Stimulated activated CD8-positive, alpha-beta memory T cell treated with anti-CD3 and anti-CD28 coated beads, Interleukin-12 subunit alpha, Interleukin-12 subunit beta, amount 100 ng/mL, for 1 hour (primary cell): ENCODE measurements at places on chromosomes 2 and 18.

- no peak for DNase-seq
Observed at GRCh38 chr2:171482308-171482707, 40.0 kb upstream of the CYBRD1 start.

DNA sequence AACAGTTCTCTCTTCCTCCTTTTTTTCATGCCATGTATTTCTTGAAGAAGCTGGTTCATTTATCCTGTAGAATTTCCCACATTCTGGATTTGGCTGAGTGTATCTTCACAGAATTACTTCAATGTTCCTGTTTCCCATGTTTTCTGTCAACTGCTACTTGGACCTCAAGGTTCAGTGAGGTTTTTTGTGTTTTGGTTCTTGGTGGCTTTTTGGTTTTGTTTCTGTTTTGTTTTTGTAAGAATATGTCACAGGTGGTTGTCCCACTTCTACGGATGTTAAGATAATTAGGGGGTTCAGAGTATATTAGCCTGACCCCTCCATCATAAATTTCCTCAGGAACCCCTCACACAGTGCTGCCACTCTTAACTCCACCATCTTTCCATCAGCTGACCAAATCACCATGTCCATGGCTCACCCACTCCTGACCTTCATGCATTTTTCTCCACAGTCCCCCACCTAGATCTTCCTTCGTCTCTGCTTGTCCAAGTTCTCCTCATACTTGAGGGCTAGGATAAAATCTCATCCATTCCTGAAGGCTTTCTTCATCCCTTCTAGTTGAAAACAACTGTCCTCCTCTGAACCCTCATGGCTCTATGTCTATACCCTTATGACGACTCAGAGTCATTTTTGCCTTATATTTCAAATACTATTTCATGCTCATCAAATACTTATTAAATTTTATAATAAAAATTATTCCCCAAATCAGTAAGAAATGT lies 40.4 kb downstream of the PLEKHM3 start:
- no peak for DNase-seq

DNA sequence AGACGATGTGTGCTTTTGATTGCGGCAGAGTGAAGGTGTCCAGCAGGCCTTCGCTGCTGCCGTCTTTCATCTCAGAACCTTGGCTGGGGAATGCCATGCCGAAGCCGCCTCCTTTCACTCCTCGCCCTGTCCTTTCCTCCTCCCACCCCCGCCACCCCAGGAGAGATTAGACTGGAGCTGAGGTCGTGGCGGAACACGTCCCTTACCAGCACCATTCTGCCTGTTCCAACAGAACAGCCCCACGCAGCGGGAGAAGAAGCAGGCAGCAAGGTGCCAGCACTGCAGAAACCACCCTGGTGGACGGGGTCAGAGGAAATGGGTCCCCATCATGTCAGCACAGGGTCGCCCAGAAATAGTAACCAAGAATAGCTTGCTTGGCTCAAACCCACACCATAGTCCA lies 24.8 kb upstream of the RBM44 start:
- no peak for DNase-seq

- DNase-seq = no peak
Observed at GRCh38 chr2:168948621-168949212, 47.6 kb downstream of the G6PC2 start.

DNA sequence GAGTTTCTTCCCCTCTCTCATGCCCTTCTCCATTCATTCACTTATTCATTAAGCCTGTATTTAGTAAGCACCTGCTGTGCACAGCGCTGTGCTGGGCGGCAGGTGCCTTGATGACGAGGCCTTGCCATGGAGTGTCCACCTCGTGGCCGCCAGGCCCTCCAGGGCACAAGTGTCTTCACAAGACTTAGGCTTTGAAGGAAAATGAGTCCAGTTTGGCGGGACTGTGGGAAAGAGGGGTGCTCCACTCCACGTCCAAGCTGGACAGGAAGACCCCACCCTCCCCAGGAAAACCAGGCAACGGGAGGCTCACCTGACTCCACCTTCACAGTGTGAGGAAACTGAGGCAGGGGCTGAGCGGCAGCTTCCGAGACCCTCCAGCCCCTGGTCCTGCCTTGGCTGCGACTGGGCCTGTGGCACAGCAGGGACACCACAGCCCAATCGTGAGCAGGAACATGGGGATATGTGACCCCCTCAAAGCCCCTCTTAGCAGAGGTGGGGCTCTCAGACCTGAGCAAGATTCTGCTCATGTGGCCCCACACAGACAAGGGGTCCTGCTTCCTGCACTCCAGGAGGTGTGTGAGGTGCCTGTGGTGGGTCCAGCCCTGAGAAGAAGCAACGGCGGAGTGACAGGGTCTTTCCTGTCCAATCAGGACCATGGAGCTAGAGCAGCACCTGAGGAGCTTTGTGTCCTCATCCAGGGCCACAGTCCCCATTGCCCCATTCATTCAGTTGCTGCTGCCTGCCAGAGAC lies 110.3 kb upstream of the ODC1 start:
- no peak for DNase-seq

- DNase-seq = no peak
Observed at GRCh38 chr2:23426263-23426905, 41.4 kb downstream of the KLHL29 start.

DNA sequence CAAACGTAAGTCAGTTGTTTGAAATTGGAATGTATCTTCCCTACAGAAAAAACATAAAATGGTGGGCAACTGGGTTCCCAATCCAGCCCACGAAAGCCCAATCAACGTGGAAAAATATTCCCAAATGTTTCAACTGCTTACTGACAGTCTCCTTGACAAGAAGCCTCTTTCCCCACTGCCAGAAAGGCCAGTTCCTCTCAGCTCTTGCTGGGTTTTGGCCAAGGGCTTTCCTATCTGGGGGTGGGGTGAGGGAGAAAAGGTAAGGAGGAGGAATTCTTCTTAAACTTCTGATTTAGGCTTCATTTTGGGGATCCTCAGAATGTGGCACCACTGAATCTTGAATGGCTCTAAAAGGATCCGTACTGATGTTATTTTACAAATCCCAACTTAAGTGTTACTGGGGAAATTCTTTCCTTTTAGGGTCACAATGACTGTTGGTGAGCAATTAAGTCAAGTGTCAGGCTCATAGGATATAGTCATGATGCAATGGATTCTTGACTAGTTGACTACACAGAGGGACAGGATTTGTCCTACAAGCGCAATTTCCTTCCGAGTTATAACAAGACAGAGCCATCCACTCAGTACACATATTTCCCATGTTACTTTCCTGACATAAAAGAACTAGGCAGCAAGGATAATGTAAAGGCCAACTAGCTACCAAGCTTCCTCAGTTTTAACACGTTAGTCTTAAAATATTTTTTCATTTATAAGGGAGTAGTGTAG lies 73.6 kb downstream of the SPRED2 start:
- DNase-seq = no peak

- no peak for DNase-seq
Observed at GRCh38 chr18:36408606-36409005, 111.1 kb downstream of the FHOD3 start.

- DNase-seq = no peak
Observed at GRCh38 chr2:214264171-214264570, 146.7 kb upstream of the VWC2L start.

DNA sequence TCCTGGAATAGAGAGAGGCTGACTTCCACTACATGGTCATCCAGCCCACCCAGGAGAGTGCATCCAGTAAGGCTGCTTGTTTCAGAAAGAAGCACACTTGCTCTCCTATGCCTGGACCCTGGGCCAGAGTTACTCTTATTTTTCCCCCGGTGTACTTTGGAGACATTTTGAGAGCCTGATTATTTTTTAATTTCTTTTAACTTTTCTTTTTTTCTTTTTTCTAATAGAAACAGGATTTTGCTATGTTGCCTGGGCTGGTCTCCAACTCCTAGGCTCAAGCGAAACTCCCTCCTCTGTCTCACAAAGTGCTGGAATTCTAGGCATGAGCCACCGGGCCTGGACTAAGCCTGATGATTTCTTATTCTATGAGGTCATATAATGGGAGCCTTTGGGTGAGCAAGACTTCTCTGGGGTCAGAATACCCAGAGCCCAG lies 62.2 kb downstream of the RPL37A start:
- no peak for DNase-seq

DNA sequence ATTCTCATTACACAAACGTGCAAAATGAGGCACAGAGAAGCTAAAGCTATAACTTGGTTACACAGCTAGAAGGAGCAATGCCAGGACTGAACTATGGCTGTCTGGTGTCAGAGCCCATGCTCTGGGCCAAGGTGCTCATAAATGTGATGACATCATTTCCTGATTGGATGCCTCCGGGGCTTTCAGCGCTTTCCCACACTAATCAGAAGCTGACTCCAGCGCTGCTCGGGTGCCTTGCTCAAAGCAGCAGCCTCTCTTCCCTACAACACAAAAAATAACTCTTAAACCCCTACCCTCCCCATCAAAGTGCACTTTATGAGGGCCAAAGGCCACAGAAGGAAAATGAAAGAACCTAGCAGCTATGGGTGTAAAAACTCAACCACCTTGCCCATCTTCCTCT lies 90.7 kb downstream of the STK39 start:
- no peak for DNase-seq

DNA sequence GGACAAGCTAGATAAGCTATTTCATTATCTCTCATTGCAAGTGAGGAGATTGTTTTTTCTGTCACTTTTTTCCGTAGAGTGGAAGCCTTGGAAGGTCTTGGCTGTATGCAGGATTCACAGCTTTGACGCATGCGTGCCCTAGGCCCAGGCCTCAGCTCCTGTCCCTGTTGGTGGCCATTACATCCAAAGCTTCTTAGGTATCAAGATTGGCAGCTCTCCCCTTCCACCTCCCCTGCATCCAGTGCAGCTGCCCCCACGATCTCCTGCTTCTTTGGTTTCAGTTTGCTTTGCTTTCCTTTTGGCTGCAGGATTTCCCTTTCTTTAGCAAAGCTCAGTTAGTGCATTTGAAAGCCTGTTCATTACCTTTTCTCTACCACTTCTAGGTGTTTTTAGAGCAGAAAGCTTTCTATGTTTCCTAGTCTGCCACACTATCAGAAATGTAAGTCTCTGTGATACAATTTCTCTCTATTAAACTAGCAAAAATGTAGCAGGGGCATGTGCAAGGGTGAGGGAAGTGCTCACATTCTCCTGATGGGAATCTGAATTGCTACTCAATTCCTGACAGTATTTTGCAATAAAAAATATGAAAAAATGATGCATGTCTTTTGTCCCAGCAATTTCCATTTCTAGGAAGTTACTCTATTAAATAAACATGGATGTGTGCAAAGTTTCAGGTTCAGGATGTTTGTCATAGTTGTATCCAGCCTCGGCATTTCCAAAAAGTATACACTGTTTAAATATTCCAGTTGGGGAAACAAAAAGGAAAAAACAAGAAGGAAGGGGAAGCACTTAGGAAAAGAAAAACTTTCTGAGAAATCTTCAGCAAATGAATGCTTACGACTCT lies 91.2 kb downstream of the LIPG start:
- no peak for DNase-seq

DNA sequence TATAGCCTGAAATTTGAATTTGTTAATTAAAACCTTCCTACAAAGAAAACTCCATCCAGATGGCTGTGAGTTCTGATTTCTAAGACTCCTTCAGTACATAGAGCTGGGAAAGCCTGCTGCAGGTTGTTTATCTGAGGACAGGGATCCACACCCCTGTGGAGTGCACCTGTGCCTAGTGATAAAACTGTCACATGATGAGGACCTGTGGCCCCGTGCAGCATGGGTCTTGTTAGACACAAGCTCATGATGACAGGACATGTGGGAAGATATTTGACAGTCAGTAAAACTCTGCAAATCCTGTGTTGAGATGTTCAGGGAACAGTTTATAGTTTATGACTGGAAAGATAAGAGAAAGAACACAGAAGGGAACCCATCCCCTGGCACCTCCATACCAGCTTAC lies 133.2 kb upstream of the TMEM18 start:
- no peak for DNase-seq

GRCh38 chr2:108073415-108074072 lies 87.2 kb downstream of the SLC5A7 start:
- no peak for DNase-seq

DNA sequence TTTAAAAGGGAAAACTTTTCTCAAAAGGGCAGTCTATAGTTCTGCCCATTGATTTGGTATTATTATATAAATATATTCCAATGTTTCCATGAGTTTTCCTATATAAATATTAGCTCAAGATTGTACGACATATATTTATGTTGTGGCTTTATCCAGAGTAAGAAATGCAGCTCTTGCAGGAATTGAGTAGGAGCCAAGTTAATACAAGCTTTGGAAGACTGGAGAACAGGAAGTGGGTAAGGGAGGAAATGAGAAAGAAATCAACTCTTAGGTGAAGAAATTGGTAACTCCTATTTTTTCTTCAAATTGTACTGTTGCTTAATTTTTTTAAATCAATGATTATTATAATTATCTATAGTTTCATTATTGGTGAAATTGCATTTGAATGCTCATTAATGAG lies 105.4 kb upstream of the FAM117B start:
- DNase-seq = no peak

DNA sequence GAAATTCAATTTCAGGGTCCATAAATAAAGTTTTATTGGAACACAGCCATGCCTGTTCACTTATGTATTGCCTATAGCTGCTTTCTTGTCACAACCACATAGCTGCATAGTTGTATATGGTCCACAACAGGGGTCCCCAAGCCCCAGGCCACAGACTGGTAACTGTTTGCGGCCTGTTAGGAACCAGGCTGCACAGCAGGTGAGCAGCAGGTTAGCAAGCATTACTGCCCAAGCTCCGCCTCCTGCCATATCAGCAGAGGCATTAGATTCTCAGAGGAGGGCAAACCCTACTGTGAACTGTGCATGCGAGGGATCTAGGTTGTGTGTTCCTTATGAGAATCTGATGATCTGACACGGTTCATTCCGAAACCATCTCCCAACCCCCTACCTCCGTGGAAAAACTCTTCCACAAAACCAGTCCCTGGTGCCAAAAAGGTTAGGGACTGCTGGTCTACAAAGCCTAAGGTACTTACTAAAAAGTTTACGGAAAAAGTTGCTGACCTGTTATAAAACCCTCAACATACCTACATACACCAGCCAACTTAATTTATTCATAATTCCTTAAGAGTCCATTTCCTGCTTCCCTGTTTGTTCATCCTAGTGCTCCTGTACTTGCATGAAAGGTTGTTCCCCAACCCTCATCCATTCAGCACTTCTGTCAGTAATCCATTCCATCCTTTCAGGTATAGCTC lies 40.1 kb downstream of the NDUFAF7 start:
- no peak for DNase-seq

DNA sequence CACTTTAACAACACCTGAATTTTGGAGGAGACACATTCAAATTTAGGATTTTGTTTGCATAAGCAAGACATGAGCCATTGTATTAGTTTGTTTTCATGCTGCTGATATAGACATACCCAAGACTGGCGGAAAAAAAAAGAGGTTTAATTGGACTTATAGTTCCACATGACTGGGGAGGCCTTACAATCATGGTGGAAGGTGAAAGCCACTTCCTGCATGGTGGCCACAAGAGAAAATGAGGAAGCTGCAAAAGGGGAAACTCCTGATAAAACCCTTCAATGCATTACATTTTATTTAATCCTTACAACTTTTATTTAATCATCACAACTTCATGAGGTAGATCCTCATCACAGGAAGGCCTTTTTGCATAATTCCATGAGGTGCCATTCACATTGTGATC lies 242.0 kb upstream of the STON1 start:
- DNase-seq = no peak

GRCh38 chr2:237196866-237197618 lies 111.4 kb downstream of the COPS8 start:
- DNase-seq = no peak
